ENCODE measurements at places on chromosomes 5 and 9.

DNA sequence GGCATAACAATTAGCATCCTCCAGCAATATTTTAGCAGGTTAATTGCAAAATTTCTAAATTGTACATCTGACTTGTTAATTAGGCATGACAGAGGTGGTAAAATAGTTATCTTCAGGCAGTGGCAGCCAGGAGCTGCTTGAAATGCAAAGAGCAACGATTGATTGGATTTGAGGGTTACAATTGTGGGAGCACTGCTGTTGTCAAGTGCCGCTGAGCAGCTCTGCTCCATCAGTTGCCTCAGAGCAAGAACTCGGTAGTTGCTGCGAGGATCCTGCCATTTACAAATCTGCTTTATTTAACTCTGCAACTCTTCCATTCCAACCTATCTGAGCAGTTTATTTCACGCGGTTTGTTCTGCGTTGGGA is 12.6 kb downstream of the PBX3 start:
- no peak for DNase-seq

- DNase-seq = no peak
Measured at GRCh38 chr5:115842952-115843351, 1.2 kb downstream of the AP3S1 start.

GRCh38 chr9:130487500-130487899 is 42.7 kb downstream of the ASS1 start:
- no peak for DNase-seq

DNA sequence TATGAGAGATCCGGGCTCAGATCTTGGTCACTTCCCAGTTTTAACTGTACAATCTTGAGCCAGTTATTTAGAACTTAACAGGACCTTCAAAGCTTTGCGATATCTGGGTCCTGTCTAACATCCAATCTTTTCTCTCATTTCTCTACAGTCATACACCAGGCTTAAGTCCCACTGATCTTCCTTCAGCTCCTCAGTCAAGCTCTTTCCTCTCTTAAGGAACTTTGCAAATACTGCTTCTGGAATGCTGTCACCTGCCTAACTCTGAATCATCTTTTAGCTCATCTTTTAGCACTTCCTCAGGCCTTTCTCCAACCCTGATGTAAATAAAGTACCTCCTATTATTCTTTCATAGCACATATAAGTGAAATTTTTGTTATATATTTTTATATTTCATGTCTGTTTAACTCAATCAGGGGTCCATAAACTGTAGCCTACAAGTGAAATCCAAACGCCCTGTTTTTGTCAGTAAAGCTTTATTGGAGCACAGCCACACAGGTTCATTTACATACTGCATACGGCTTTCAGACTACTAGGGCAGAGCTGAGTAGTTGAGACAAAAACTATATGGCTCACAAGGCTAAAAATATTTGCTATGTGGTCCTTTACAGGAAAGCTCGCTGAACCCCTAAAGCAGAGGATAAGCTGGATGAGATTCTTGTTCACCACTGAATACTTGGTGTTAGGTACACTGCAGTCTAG is 63.5 kb downstream of the MEF2C start:
- no peak for DNase-seq

All from renal cortical epithelial cell (primary cell).